ENCODE measurements at places on chromosomes 13 and 19.

GRCh38 chr13:97901716-97902115, 51.8 kb upstream of the IPO5 start:
- DNase-seq: no peak

DNA sequence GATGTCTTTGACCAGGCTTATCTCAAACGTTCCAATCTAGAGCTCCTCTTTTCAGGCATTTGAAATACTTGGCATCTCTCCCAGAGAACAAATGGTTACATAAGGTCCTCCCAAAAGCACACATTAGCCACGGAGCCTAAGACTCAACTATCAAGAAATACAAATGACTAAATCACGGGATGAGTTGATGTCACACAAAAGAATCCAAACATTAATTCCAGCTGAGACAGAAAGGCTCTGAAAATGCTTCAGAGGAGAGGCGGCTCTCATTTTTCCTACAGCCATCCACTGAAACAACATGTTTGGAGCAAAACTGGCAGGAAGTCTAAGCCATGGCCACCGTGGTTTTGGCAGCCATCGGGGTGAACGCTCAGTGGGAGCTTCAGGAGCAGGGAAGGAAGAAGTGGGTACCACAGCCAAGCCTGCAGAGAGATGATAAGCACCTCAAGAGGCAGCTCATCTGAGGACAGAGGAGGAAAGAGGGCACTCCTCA, 122.5 kb downstream of the STK24 start:
- no peak for DNase-seq

DNA sequence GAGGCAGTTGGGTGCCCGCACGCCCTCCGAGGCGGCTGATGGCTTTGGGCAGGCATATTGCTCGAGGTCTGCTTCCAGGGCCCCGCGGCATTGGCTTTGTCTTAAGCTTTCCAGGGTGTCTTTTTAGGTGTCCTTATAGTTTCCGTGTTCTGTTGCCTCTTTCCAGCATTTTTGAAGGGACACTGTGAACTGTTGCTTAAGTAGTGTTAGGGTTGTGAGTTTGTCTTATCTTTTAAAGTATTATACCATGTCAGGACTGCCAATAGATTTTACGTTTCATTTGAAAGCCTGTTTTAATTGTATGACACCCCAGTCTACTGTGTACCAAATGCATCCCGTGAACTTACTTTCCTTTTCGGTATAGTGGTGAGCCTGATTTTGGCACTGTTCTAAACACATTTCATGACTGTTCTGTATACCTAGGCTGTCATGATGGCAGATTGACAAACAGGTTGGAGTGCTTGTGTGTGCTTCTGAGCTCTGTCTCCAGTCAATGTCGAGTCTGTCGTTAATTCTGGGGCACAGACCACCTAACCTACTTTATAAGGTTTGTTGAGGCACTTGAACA, 656 bp downstream of the PCCA start:
- no peak for DNase-seq

DNA sequence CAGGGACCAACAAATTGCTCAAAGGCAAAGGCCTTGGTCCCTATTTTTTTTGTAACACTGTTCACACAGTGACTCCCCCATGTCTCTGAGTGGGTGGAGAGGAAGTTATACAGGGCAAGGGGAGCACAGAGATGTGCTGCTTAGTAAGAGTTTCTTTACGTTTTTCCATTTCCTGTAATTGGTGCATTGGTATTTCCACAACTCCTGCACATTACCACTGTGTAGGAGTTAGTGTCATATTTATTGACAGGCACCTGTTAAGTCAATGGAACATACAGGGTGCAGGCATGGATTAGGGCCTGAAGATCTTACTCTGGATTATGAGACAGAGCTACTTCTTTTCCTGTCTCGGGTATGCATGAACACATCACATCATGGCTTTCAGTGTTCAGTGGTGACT, 45.2 kb downstream of the SOX21 start:
- no peak for DNase-seq

DNA sequence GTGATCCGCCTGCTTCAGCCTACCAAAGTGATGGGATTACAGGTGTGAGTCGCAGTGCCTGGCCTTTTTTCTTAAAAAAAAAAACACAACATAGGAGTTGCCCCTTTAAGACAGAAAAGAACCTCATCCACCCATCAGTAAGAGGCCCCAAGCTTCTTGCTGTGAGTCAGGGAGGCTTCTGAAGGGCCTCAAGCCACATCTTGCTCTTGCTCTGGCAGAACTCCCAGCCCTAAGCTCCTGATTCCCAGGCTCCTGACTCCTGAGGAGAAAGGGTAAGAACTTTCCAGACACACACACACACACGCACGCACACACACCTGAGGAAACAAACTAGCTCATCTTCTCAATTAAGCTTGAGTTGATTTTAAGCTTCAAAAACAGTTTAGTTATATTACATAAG, 6.9 kb downstream of the ETFB start:
- no peak for DNase-seq

DNA sequence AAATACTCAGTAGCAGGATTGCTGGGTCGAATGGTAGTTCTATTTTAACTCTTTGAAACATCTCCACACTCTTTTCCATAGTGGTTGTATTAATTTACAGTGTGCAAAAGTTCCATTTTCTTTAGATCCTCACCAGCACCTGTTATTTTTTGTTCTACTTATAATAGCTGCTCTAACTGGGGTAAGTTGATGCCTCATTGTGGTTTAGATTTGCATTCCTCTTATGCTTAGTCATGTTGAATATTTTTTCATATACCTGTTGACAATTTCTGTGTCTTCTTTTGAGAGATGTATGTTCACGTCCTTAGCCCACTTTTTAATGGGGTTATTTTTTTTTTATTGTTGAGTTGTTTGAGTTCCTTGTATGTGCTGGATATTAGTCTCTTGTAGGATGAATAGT, 144.6 kb downstream of the NBEA start:
- DNase-seq: no peak

DNA sequence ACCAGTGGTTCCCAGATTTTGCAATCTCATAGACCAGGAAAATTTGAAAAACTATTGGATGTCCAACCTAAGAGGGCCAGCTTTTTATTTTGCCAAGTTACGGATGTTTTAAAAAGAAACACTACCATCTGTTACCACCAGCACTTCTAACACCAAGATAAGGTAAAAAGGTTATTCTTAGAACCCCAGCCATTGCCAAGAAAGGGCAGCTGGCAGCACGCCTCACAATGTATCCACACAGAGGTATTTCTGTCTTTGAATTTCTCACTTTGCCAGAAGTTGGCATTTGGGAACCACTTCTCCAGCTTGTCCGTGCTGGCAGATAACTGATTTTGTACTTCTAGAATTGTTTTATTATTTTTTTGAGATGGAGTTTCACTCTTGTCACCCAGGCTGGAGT, 28.7 kb downstream of the CAPN12 start:
- DNase-seq: no peak

GRCh38 chr19:33379151-33379829, 5.8 kb downstream of the CEBPG start:
- DNase-seq: no peak

GRCh38 chr13:37526710-37527473, 71.7 kb downstream of the POSTN start:
- DNase-seq: no peak

DNA sequence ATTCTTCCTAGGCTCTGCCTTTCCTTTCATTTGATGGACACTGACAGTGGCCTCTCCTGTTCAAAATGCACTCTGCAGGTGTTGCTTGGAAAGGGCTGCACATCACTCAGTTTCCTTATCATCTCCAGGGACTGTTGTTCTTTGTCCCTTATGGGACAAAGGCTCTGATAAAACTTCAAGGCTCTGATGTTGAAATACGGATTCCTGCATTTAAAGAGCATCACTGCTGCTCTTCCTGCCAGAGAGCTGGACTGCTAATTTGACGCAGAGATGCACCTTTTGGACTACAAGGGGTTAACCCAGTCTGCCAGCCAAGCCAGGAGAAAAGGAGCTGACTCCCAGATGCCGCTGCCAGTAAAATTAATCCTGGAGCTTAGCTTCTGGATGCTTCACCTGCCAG, 952.1 kb downstream of the DIAPH3 start:
- no peak for DNase-seq

DNA sequence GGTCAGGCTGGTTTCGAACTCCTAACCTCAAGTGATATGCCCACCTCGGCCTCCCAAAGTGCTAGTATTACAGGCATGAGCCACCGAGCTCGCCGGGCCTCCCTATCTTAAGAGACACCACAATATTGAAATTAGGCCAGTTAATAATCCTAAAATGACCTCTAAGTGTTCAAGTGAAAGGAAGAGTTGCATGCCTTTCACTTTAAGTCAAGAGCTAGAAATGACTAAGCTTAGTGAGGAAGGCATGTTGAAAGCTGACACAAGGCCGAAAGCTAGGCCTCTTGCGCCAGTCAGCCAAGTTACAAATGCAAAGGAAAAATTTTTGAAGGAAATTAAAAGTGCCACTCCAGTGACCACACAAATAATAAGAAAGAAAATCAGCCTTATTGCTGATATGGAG, 144.5 kb upstream of the FNDC3A start:
- no peak for DNase-seq

- DNase-seq: no peak
Observed at GRCh38 chr13:93521307-93521706, 294.7 kb downstream of the GPC6 start.

GRCh38 chr13:99960663-99961311, 10.8 kb downstream of the ZIC5 start:
- no peak for DNase-seq

GRCh38 chr19:33143897-33144405, 12.0 kb downstream of the WDR88 start:
- peak; percentile 17 for DNase-seq

- DNase-seq: no peak
Observed at GRCh38 chr13:19910336-19911072, 47.1 kb upstream of the ZMYM5 start.

GRCh38 chr13:23771552-23771951, 117.6 kb downstream of the MIPEP start:
- DNase-seq: no peak

DNA sequence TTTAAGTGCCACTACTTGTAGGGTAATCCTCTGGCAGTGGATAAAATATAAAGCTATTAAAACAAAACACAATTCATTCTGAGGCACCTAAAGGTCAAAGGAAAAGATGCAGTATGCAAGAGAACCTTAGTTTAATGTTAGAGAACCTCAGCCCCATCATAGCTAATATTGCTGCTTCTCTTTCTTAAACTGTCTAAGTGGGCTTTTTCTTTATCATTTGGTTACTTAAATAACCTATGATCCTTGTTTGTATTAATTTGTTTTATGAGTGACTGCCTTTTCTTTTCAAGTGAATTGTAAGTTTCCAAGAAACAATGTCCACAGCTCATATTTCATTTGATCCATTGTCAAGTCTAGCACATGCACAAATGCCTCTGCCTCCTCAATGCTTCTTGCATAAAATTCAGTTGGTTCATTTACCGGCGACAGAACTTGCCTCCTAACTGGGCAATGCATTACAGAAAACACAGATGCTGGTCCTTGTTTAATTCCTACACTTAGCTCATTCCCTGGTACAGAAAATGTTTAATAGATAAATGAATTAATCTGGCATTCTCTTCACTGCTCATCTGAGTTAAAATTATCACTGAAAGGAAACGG, 1049.8 kb downstream of the OLFM4 start:
- no peak for DNase-seq

DNA sequence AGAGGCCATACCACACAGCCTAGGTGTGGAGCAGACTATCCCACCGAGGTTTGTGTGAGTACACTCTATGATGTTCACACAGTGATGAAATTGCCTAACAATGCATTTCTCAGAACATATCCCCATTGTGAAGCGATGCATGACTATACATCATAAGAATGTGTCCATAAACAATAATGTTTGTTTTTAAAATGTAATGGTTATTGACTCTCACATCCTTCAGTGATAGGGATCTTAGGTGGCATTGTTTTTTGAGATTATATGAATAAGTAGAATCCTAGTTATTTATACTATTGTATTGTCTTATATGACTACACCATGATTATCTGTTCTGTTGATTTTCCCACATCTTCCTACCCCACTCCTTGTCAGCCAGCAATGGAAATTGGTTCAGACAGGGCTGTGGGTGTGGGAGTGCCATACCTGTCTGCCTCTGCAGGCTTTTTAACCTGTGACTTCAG, 13.6 kb downstream of the CCNA1 start:
- DNase-seq: no peak

- DNase-seq: no peak
Observed at GRCh38 chr13:48896312-48896711, 79.4 kb upstream of the FNDC3A start.

DNA sequence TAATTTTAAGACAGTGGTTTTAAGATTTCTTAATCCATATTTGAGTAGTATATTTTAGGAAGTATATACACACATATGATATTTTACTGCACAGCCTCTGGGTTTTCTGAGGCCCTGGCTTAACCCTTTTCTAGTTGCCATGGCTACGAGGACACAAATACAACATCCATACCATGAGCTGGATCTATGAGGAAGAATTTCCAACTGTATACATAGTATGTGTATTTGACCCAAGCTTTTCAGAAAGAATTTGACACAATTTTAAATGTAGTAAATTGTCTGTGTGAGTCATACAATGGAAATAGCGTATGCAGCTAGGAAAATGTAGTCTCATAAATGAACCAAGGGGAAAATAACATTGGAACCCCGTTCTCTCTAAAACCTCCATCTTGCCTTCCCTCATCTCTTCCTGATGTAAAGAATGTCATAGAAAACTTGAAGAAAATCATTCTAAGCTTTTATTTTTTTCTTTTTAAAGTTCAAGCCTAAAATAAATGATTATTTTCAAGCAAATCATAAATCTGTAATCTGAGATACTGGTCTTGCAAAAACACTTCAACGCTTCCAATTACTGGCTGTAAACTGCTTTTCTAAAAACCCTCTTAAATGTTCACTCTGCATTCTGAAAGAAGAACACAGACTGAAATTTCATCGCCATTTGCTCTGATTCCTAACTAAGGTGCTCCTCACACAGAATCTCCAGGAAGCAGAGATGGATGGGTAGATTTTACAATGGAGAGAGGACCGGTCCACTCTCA, 172.4 kb downstream of the LACC1 start:
- DNase-seq: no peak

- no peak for DNase-seq
Observed at GRCh38 chr13:35926859-35927530, 204.2 kb downstream of the DCLK1 start.

GRCh38 chr19:13329766-13330165, 176.5 kb downstream of the CACNA1A start:
- DNase-seq: no peak

DNA sequence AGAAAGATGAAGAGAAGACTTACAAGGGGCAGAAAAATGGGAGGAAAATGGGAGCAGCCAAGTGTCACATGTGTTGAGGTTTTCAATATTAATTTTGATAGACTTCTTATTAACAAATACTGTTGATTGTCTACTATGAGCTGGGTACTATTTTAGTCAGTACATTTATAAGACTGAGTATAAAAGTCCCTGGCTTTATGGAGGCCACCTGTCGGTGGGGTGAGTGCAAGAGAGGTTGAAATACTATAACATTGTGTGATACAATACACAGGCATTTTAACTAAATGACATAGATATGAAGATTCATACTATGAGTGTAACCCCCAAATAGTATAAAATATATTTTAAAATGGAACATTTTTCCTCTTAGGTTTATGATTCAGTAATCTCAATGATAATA, 29.9 kb downstream of the SLC10A2 start:
- no peak for DNase-seq

All from stimulated activated CD4-positive, alpha-beta T cell treated with anti-CD3 and anti-CD28 coated beads, Interleukin-1b, Interleukin-23, amount 100 ng/mL, for 1 hour (primary cell).